ENCODE measurements at places on chromosomes 5 and 9.

DNA sequence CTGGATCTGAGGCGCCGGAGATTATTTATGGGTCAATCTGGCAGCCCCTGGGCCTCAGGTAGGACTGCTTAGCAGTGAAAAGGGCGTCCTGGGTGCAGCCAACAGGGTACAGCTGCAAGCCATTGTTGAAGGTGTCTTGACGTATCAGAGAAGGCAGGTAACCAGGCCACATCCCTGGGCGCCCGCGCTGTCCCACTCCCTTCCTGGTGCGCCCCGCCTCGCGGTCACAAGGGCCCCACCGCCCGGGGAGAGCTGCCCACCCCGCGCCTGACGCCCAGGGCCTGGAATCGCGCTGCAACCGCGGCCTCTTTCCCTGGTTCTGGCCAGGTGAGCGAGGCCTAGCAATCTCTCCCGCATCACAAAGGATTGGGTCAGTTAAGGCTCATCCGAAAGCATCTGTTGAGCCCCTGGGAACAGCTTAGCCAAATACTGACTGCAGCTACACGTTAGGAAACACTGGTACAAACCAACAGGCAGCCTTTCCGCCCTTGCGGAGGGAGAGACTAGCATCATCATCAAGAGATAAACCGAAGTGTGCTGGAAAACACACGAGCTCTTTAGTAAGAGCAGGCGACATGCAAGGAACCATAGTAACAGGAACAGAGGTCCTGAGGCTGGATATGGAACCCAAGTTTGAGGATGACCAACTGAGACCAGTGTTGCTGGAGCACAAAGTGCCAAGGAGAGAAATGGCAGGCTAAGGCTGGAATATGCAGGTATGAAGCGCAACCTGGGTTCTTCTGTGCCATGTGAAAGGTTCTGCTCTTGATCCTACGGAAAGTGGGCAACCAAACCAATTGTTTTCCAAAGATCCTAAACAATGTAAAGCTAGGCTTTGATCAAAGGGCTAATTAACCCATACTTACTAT, 3.6 kb downstream of the RPS23 start:
- DNase-seq: no peak

GRCh38 chr5:118616281-118616680, 372.1 kb downstream of the DTWD2 start:
- DNase-seq: no peak

DNA sequence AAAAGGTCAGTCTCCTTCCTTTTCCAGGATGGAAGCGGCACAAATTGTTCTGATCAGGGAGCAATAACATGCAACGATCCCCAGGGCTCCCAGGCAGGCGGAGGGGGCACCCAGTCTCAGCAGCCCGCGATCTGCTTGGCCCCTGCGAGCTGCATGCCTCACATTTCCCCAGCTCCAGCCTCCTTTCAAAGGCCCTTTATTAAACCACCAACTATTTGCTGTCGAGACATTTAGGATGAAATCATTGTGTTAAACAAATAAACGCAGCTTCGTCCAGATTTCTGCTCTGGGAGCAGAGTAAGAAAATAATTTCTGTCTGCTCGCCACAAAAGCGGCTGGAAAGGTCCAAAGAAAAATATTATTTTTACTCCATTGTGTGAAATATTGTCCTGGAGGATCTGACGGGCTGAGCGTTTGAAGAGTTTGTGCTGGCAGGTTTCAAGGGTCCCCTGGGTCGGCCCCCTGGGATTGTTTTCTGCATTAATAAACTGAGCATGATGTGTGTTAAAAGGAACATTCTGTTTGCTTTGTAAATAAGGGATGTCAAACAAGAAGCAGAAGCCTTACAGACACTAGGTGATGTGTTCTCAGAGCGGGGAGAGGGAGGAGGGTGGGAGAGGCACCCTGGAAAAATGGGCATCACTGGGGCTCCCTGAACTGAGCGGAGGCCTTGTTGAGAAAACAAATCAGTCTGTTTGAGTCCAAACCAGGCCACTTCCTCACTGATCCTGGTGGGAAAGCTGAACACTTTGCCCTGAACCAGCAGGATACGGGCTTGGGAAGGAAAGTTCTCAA, 110.1 kb downstream of the FOXD1 start:
- DNase-seq: peak; percentile 63

GRCh38 chr9:69265891-69266290, 59.1 kb upstream of the ENTREP1 start:
- no peak for DNase-seq

DNA sequence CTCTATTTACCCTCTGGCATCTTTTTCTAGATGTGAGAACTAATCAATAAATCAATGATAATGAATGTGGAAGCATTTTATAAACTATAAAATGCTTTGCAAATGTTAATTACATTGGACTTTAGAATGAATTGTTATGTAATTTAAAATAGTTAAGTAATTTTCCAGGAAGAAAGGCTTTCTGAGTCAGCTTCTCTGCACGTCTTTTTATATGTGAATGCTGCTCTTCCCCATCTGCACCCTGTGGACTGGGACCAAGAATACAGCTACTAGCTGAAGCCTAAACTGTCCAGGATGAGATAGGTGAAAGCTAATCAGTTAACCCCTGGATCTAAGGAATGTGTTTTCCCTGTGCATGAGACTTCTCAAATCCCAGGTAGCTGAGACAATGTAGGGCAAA, 292.9 kb downstream of the NR3C1 start:
- no peak for DNase-seq

GRCh38 chr5:106014262-106014661, 1656.5 kb downstream of the EFNA5 start:
- DNase-seq: no peak

DNA sequence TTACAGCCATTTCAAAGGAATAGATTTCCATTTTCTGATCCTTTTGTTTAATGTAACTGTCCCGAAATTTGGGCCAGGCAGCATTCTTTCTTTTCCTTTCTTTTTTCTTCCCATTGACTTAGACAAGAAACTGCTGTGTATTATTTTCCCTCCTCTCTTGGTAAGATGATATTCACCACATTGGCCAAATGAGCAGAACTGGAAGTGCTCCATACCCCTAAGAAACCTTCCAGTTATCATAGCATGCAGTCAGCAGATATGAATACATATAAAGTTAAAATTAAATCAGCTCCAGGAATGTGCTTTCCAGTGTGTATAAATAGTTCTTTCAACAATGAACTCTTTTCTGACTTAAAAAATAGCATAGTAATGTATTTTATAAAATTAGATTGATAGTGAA, 168.5 kb upstream of the GAS1 start:
- DNase-seq: peak; percentile 74

DNA sequence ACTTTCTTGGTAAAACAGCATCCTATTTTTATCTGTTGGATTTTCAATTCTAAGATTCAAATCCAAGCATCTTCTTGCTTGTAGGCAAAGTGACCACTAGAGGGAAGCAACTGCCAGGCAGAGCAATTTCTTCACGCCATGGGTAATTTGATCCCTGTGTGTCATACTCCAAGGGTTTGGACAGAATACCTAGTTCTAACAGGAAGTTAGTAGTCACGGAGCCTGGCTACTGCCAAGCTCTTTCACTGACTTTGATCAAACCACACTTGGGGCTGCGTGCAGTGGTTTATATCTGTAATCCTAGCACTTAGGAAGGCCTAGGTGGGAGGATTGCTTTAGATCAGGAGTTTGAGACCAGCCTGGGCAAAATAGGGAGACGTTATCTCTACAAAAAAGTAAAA, 473.6 kb upstream of the TNC start:
- DNase-seq: peak; percentile 90

- peak; percentile 45 for DNase-seq
Measured at GRCh38 chr5:67301285-67301903, 104.8 kb upstream of the CD180 start.

- DNase-seq: peak; percentile 28
Measured at GRCh38 chr9:93132946-93133680, 938 bp downstream of the NINJ1 start.

- peak; percentile 17 for DNase-seq
Measured at GRCh38 chr5:149133795-149134777, 7.2 kb upstream of the ABLIM3 start.

- no peak for DNase-seq
Measured at GRCh38 chr5:150242251-150242894, 47.2 kb downstream of the CAMK2A start.

GRCh38 chr9:133709691-133710571, 28.2 kb downstream of the SARDH start:
- DNase-seq: no peak

DNA sequence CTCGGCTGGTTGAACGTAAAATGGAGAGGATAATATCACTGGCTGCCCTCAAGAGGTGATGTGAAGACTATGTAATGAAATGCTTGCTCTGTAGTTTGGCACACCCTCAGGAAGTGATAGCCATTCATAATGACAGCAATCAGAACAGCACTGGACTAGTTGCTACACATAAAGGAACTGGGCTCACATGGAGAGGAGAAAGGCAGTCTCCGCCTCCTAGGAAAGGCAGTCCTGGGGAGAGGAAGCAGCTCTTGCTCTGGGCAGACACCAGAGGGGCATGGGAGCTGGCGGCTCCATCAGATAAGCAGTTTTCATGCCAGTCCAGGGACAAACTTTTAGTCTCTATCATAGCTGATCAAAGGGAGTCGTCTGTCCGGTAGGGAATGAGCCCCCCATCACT, 46.9 kb downstream of the ARHGEF37 start:
- DNase-seq: no peak

GRCh38 chr5:56516035-56516434, 282.9 kb upstream of the ANKRD55 start:
- no peak for DNase-seq

- no peak for DNase-seq
Measured at GRCh38 chr5:73825736-73826135, 199.7 kb downstream of the ARHGEF28 start.

GRCh38 chr5:142600611-142601358, 85.1 kb downstream of the FGF1 start:
- DNase-seq: peak; percentile 88

DNA sequence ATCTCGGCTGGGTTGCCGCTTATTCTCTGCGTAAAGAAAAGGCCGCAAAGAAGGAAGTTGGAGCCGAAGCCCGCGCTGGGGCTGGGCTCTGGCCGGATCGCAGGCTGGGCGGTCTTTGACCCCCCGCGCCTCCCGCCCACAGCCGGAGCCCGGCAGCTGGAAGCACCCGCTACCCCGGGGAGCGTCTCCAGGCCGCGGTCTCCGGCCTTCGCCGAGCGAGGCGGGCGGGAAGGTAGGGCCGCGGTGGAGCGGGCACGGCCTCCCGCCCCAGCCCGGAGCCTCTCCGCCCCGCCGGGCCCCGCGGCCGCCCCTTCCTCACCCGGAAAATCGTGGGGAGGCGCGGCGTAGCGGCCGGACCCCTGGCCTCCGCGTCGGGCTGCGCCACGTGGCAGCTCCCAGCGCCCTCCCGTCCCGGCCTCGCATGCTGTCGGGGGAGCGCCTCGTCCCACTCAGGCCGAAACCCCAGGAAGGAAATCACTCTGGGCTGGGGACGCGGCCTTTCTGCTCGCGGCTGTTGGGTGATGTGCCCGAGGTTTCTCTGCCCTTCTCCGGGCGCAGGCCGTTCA, 12.0 kb downstream of the FOXD1 start:
- DNase-seq: no peak

GRCh38 chr9:129861447-129861827, 26.2 kb downstream of the USP20 start:
- DNase-seq: no peak

DNA sequence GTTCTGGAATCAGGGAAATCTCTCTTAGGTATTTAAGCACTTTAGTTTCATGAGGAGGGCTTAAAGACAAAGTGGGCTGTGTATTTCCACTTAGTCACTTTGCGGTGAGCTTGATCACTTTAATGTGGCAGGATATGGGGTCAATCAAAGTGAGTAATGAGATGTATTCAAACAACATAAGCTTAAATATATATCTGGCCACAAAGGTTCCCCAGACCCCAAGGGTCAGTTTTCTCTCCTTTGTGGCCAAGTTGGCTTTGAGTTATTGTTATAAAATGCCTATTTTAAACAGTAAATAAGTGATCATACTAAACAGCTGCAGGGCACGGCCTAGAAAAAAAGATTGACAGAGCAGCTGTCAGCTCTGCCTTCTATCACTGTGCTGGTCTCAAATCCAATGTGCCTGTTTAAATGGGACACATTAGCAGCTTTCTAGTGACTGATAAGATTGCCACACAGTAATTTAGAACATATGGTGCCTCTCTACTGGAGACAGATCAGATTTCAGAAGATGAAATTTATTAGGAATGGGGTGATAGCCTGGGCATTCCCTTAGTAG, 363.9 kb downstream of the AGTPBP1 start:
- DNase-seq: peak; percentile 89

GRCh38 chr5:141762316-141762715, 80.3 kb upstream of the ARAP3 start:
- no peak for DNase-seq

DNA sequence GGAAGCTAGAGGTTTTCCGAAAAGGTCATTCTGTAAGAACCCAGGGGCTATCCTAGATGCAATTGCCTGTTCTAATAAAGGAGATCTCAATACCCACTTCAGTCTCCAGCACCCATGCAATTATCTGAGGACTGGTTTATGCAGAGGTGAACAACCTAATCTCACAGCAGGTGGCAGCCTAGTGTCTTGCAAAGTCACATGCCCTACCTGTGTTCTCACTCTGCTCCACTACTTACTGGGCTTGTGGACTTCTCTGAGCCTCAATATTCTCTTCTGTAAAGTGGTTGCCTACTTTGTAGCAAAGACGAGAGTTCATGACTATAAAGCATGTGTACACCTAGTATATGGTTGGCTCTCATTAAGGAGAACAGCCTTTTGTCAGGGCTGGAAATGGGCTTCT, 21.0 kb upstream of the ALDH1B1 start:
- DNase-seq: no peak

DNA sequence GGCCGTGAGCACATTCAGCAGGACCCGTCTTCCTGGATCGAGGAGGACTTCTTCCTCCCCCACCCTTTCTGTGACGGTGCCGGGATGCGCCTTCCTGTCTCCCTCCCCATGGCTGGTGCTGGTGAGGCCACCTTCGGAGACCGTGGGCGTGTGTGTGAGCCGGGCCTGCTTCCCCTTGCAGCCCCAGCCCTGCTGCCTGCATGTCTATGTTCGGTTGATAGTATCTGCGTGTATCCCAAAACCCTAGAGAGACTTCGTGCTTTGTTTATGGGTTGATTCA, 12.8 kb downstream of the CEP72 start:
- no peak for DNase-seq

DNA sequence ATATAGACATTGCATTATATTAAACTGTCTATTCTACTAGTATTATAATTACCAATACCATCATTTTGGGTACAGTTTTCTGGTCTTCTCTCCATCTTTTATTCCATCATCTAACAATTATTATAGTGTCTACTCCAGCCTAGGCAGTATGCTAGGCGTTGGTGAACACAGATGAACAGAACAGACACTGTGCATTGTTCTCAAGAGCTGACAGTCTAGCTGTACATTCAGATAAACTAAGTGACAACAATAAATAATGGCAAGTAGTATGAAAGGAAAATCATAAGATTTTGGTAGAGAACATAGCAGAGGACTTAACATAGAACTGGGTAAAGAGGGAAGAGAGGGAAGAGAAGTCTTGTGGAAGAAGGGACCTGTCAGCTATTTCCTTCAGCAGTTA, 12.5 kb upstream of the SGCD start:
- DNase-seq: no peak

- peak; percentile 95 for DNase-seq
Measured at GRCh38 chr9:71446473-71447411, 321.6 kb downstream of the CEMIP2 start.

GRCh38 chr5:171531638-171532037, 112.2 kb downstream of the FGF18 start:
- DNase-seq: no peak

- no peak for DNase-seq
Measured at GRCh38 chr9:100090880-100091279, 7.9 kb downstream of the ERP44 start.
